ENCODE measurements at places on chromosomes 13 and 19.

- no peak for DNase-seq
Measured at GRCh38 chr19:7266832-7267231, 27.4 kb downstream of the INSR start.

DNA sequence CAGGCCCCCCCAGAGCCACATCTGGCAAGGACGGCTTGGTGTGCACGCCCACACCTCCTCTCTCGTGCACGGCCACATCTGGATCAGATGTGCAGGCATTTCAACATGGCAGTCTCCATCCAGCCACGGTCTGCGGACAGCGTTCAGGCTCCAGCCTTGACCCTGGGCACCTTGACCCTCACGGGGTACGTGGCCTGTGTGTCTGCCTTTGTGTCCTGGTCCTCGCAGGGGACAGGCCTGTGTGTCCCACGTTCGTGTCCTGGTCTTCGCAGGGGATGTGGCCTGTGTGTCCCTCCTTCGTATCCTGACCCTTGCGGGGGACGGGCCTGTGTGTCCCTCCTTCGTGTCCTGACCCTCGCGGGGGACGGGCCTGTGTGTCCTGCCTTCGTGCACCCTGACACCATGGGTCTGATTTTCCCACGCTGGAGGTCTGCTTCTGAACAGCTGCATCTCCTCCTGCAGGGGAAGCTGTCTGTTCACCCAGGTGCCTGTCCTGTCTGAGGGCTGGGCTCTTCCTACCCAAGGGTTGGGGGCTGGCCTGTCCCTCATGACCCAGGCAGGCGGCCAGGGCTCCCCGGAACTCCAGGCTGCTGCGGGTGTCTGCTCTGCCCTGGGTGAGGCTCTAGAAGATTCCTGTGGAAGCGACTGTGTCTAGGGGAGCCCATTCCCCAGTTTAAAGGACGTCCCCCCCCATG lies 25.3 kb downstream of the RASA3 start:
- DNase-seq, result no peak

- no peak for DNase-seq
Measured at GRCh38 chr13:72567566-72567965, 159.9 kb downstream of the MZT1 start.

GRCh38 chr13:23810685-23811240 lies 78.4 kb downstream of the MIPEP start:
- no peak for DNase-seq

- DNase-seq, result no peak
Measured at GRCh38 chr19:44260695-44261446, 1.2 kb downstream of the ZNF233 start.

DNA sequence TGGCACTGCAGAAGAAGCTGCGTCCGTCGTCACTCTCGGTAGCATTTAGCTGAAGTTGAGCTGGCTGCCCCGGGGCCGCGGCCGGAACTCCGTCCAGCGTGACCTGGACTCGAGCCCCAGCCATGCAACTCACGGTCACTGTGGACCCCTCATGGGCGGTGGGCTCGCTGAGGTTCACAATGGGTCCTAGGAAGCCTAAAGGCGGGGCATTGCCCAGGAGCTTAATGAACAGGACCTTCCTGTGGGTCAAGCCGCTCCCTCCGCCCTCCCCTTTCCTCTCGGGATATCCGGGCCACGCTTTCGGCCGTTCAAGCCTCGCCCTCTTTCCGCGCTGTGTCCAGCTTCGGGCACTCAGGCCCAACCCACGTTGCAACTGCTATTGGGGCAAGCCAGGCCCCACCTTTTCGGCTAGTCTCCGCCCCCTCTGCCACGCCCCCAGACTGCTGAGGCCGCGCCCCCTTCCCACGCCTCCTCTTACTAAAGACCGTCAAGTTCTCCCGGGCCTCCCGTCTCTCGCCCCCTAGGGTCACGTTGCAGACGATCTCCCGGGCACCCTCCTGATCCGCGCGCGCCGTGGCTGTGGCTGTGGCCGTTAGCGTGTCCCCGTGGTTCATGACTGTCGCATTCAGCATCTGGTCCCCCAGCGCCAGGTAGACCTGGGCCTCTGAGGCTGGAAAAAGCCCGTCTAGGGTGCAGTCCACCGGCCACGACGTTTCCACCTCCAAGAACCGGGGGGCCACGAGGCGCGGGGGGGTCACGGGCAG lies 1.4 kb upstream of the RAVER1 start:
- DNase-seq, result peak; percentile 81

Measured in SK-N-DZ (cell line).